ENCODE measurements at places on chromosomes 6 and 20.

- DNase-seq: no peak
These were observed 3.0 kb upstream of the CCR6 start for GRCh38 chr6:167119670-167120582.

- DNase-seq: no peak
These were observed 7.9 kb downstream of the PTK6 start for GRCh38 chr20:63529180-63529860.

DNA sequence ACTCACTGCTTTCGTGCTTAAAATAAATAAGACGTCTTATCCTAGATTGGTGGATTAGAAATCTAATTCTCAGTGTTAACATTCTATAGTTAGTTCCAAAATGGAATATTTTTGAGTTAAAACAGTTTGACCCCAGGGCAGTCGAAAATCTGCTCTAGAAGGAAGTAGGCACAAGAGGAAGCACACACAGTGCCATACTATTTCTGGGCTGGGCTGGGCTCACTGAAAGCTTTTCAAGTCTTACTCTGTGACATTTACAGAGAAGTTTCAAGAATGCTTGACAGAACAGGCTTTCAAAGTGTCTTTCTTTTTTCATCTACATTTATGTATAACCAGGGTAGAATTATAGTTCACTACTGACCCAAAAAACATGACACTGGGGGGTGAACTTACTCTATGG lies 209.8 kb downstream of the SOD2 start:
- DNase-seq: no peak

GRCh38 chr20:38799203-38799602 lies 6.3 kb upstream of the PPP1R16B start:
- DNase-seq: no peak

GRCh38 chr6:42344756-42345155 lies 107.0 kb downstream of the TRERF1 start:
- no peak for DNase-seq

GRCh38 chr20:37933786-37934633 lies 31.1 kb downstream of the VSTM2L start:
- DNase-seq: no peak

GRCh38 chr6:72974276-72974675 lies 251.0 kb downstream of the KHDC1L start:
- DNase-seq: no peak

DNA sequence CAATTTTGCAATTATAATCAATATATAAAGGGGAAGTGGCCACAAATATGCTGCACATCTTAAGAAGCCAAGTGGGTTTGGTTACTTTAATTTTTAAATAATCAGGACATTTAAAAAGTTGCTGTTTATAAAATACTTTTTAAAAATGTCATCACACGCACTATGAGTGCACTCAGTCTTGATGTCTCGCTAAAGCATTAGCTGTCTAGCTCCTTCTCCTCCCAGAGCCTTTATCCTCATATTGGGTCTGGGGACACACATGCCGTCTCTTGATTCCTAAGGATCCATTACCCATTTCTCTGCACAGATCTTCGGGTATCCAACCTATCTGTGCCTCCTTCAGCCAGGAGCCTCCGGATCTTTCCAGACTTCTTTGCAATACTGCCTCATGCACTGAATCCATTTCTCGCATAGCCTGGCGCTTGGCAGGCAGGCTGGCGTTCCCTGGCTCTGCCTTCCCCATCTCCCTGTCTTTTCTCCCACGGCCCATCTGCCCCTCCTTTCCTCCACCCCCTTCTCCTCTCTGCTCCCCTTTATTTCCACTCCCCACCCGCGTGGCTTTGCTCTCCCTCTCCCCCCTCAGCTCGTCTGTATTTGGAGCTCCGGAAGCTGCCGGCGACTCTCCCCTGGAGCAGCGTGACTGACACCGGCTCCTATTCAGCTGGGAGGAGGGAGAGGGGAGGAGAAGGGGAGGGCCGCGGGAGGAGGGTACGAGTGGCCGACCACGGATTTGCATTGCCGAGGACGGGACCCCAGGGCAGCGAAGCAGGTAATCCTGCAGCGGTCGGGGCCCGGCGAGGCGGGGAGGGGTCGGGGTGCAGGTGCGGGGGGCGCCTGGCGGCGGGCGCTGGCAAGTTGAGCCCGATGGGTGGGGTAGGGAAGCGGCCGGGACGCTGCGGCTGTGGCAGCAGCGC lies at the start of gene CAP2:
TSS of gene CAP2 (plus strand) at position 618 of the 914 bp plus-strand sequence. CDS start 27,961 bp downstream, outside the sequence.
- DNase-seq: no peak

GRCh38 chr6:7198833-7199800 lies 91.4 kb downstream of the RREB1 start:
- DNase-seq: no peak

- no peak for DNase-seq
These were observed 3.0 kb upstream of the WFDC10A start for GRCh38 chr20:45626540-45626939.

- DNase-seq: no peak
These were observed 97.5 kb downstream of the AIG1 start for GRCh38 chr6:143158113-143158581.

Data from stimulated activated CD4-positive, alpha-beta T cell treated with anti-CD3 and anti-CD28 coated beads, Interleukin-1b, Interleukin-23, amount 100 ng/mL, for 1 hour (primary cell).